NCI-H524 (cell line): ENCODE measurements at places on chromosomes 4 and X.

DNA sequence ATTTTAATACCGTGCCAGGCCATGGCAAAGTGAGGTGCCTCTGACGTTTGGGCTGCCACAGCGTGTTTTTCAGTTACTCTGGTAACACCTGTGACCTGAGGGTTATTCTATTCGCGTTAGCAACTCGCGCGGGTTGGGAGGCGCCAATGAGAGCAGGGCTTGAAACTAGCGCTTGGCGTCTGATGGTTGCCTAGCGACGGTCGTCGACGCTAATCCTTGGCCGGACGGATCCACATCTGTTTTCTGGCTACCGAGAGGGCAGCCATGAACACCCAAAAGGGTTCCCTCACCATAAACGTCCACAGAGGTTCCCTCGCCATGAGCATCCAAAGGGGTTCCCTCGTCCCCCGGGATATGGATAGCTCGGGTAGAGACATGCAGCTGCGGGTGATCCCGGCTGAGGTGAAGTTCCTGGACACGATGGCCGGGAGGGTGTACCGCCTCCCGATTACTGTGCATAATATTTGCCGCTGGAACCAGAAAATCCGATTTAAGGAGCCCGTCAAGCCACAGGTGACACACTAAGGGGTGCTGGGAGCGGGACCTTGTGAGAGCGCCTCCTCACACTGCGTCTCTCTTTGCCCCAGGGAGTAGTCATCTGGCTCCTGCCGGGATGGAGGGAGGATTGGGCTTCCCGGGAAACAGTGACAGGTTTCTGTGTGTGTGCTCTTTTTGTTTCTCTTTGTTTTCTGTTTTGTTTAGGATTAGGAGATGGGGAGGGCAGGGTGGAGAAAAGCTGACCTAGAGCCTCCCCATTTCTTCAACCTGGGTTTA is at the start of gene CFAP47:
Gene CFAP47, plus strand, starts transcription at position 199 of the 774 bp plus-strand sequence. Its CDS starts 66 bp downstream, at position 265.
- DNase-seq, result peak; percentile 35

- no peak for DNase-seq
Measured at GRCh38 chrX:17030580-17031270, 84.3 kb downstream of the REPS2 start.

DNA sequence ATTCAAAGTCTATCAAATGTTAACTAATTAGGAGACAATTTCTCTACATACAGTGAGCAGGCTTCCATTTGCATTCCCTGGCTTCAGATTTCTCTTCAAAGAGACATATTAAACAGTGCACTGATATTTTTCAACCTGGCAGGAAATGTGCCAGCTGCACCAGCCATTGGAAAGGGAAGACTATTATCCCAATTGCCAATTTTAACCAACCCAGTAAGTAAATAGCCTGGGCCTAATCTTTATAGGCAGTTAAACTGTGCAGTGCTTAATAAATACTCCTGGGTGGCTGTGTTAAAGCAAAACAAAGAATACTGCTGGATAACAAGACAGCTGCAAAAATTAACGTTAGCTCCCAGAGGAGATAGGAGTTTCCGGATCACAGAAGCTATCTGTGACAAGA is 111.9 kb upstream of the GALNT7 start:
- no peak for DNase-seq

GRCh38 chr4:80308466-80308822 is 27.1 kb upstream of the CFAP299 start:
- no peak for DNase-seq

- no peak for DNase-seq
Measured at GRCh38 chrX:132452911-132453550, 35.8 kb downstream of the MBNL3 start.
